Activated effector memory CD4-positive, alpha-beta T cell treated with anti-CD3 and anti-CD28 coated beads, Interleukin-2, amount 50 U/mL, for 16 hours (primary cell): ENCODE measurements at places on chromosomes 16 and 17.
A peak's percentile ranks its signal among the peaks of the same experiment; 100 is the strongest.

DNA sequence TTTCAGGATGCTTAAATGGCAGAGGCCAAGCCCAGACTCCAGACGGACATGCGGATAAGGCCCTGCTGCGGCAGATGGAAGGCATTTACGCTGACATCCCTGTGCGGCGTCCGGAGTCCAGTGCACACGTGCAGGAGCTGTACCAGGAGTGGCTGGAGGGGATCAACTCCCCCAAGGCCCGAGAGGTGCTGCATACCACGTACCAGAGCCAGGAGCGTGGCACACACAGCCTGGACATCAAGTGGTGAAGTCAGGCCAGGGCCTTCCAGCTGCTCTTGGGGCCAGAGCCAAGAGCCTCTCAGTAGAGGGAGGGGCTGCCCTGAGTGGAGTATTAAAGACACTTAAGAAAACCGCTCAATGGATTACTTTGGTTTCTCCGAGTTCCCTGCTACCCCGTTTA lies 29.4 kb downstream of the NARF start:
- no peak for DNase-seq

DNA sequence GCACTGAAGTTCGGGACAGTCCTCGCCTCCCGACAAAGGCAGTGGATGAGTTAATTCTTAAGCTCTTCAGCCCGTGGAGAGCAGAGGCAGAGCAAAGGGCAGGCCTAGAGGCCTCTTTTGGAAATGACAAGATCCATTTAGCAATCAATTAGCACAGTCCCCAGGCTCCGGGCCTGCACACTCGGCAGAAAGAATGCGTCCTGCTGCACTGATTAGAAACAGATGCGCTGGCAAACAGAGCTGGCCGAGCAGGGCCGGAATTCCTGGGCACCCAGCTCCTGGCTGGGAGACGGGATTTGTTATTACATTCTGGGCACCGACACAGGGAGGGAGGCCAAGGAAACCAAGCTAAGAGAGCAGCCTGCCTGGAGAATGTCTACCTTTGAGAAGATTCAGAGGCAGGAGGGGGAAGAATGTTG lies 162.9 kb downstream of the COPRS start:
- DNase-seq: no peak

GRCh38 chr16:48790151-48790550 lies 180.2 kb upstream of the N4BP1 start:
- no peak for DNase-seq

- no peak for DNase-seq
Measured at GRCh38 chr17:10116753-10117420, 81.5 kb downstream of the GAS7 start.

GRCh38 chr17:1714980-1715802 lies 5.0 kb upstream of the TLCD2 start:
- DNase-seq: peak; percentile 84

- no peak for DNase-seq
Measured at GRCh38 chr17:13865650-13866049, 203.7 kb upstream of the COX10 start.

GRCh38 chr17:56173958-56174835 lies 20.9 kb downstream of the ANKFN1 start:
- no peak for DNase-seq

DNA sequence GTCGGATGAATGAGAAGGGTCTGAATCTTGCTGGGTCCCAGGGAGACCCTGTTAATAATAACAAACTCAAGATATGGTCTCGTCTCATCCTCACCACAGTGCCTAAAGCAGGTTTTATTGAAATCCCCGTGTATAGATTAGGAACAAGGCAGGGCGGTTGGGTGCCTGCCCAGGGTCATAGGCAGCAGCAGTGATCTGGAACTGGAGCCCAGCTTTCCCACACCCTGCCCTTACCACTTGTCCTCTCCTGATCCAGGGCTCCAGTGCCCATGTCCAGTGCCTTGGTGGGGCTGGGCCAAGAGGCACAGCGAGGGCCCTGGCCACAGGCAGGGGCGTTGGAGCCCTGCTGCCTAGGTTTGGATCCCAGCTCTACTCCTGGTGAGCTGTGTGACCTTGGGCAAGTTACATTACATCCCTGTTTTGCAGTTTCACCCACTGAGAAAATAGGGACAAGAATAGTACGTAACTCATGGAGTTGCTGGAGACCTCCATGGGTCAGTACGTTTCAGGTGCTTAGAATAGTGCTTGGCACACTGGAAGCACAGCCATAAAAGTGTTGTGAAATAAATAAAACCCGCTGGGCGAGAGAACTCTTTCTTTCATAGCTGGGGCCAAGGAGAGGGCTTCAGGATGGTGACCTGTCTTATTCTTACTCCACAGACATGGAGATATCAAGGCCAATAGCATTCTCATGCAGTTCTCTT lies 13.9 kb downstream of the SOCS3 start:
- DNase-seq: no peak

DNA sequence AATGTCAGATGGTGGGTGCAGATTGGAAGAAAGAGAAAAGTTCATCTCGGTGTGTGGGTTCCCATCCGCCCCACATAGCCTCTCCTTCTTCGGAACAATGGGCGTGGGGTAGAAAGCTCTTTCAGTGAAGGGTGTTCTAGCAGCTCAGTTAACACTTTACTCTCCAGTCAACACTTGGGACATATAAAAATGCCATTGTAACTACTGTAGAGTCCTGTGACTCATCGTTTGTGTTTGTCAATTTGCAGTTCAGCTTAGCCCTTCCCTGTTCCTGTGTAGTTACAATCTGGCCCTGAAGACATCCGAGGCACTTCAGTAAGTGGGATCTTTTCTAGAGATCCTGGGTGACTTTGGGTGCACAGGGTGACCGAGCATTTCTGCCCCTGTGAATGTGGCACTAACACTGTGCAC lies 11.5 kb upstream of the CLEC18C start:
- DNase-seq: no peak

DNA sequence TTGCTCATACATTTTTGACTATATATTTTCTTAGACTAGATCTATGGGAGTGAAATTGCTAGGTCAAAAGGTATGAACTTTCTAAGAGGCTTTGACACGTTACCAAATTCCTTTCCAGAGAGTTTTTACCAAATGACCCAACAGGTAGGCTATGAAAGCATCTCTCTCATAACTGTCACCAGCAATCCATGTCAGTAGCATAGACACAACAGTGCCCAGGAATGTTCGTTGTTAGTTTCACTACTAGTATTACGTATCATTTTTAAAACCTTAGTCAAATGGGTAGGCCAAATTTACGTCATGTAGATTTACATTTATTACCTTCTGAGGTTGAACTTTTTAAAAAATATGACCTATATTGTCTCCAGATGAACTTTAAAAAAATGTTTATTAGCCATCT lies 66.8 kb downstream of the MARCHF10 start:
- no peak for DNase-seq

GRCh38 chr17:1643293-1643998 lies 2.1 kb downstream of the SCARF1 start:
- peak; percentile 86 for DNase-seq

DNA sequence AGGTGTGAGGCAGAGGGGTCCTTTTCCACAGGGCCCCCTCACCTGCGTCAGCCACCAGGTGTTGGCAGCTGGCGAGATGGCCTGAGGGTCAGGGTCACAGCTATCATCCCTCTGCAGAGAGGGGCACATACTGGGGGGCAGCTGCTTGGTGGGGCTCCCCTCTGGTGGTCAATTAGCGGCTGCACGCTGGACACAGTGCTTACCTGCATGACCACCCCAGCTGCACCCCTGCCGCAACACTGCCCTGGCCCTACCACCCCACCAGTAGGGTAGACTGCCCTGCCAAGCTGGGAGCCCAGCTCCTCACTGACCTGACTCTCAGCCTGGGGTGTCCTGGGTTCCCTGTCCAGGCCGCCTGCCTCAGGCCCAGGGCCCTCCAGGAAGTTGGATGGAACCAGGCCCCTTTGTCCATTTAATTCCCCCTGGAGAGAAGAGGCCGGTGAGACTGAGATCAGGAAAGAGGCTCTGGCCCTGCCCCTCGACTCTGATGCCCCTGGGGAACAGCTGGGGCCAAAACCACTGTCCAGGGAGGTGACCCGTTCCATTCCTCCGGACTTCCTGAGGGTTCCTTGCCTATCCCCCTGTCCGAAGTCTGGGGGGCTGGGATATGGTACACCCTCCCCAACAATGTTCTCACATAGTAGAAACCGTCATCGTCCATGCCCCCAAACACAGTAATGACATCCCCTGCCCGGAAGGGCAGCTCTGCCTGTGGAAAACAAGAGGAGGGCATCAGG lies 23.7 kb downstream of the TSPOAP1 start:
- no peak for DNase-seq

GRCh38 chr17:2395258-2396181 lies 5.3 kb downstream of the MNT start:
- no peak for DNase-seq

DNA sequence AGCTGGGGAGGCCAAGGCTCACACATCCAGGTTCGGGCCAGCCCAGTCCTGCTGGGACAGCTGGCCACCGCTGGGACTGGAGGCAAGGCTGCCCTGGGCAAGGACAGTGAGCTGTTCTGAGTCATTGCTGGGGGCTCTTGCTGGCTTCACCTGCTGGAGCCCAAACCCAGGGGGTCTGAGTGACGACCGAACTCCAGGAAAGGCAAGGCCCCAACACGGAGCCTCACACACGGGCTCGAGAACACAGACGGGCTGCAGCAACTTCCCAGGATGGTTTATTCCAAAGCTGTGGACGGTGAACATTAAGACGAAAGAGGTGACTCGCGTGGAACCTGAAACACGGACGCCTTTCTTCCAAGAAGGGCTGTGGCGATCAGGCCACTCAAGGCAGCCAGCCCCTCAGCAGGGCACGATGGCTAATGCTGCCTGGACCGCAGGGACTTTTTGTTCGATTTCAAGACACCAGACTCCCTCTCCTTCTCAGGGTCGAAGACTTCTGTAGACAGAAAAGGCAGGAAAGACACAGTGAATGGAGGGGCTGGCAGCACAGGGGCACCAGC lies 21.5 kb downstream of the KDM8 start:
- DNase-seq: no peak

DNA sequence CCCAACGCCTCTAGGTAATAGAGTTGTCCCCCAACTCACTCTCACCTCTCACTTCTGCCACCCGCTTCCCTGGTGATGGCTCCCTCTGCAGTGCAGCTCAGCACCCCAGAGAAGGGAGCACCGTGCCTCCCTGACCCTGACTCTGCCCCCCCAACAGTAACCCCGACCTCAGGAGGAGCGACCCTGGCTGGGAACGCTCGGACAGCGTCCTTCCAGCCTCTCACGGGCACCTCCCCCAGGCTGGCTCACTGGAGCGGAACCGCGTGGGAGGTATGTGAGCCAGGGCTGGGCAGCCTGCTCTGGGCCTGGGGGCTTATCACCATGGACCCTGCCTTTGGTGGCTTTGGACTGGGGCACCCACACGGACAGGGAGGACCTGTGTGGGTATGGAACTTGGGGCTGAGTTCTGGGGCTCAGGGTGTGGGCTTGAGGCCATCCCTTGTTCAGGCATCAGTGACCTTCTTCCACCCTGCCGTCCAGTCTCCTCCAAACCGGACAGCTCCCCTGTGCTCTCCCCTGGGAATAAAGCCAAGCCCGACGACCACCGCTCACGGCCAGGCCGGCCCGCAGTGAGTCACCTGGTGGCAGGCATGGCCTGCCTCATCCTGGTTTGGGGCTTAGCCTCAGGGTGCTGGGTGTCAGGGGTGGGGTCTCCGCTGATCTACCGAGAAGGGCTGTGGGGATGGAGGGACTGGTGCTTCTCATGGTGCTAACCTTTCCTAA lies 6.7 kb upstream of the C17orf107 start:
- DNase-seq: no peak

GRCh38 chr16:50594308-50595260 lies 46.4 kb downstream of the NKD1 start:
- DNase-seq: no peak

- DNase-seq: no peak
Measured at GRCh38 chr17:78430892-78431691, 52.6 kb downstream of the PGS1 start.

DNA sequence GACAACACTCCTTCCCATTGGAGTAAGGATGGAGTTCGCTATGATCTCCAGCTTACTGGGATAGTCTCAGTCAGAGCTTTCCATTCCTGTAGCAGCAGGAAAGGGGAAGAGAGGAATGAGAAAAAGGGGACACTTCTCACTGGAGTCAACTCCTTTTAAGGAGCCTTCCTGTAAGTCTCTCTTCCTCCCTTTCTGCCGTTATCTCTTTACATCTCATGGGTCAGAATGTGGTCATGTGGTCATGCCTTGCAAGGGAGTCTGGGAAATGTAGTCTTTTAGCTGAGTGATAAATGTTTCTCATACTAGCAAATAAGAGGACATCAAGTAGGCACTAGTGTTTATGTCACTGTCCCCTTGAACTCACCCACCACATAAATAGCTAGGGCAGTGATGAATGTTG lies 227.3 kb downstream of the HAPSTR1 start:
- DNase-seq: no peak

DNA sequence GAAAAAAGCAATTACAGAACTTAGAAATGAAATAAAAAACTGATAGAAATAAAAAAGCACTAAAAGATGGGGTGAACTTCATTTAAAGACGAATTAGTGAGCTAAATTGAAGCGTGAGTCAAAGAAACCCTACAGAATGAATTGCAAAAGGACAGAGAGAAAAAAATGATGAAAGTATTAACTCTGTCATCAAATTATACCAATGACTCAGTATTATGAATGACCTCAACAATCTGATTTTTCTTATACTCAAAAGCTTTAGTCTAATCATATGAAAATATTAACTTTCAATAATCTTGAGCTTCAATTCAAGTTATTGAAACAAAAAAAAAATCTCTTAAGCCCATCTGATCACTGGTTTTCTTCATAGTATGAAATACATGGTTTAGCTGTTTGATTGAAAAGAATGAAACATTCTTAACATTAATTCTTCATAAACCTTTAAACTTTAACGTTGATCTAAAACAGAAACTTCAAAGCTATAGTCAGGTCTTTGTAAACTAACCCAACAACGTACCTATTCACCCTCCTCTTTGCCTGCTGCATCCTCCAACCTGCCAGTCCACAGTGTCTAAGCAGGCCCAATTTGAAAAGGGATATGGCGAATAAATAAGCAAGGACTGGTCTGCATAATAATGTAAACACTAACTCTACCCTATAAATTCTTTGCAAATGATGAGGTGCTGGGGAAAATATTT lies 6.6 kb downstream of the ABCA5 start:
- no peak for DNase-seq

DNA sequence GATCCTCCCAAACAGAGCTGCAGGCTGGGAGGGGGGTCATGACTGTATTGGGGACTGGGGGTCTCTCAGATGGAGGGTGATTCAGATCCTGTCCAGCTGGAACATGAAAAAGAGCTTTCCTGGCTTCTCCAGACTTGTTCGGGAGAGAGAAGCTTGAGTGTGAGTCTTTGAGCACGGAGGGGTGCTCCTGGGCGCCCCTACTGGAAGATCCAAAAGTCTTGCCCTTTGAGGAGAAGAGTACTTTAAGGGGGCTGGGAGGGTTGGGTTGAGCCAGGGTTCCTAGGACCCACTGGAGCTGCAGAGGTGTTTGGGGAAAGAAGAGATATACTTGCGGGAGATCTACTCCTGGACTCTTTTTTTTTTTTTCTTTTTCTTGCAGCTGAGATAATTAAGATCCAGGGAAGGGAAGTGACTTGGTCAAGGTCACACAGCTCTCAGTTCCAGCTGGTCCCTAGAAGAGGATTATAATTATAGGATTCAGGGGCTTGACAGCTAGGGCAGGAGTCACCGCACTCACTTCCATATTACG lies 8.4 kb downstream of the RARA start:
- peak; percentile 82 for DNase-seq

GRCh38 chr17:64273006-64273405 lies 9.9 kb upstream of the TEX2 start:
- DNase-seq: no peak
